Camera-type eye (tissue), 1 donor: ENCODE measurements at places on chromosomes 16 and 17. TPM values are rescaled to one million over a fixed set of nuclear protein-coding genes. Genes with fewer than 3 reads are reported as not detected.

MT1G gene
- not detected for total RNA-seq

G6PC1 gene
- total RNA-seq = not detected

ADAD2 gene
- total RNA-seq = 4.3 TPM

ST6GALNAC2 gene
- 28.5 TPM for total RNA-seq
